ENCODE measurements at places on chromosomes 7 and 10.

DNA sequence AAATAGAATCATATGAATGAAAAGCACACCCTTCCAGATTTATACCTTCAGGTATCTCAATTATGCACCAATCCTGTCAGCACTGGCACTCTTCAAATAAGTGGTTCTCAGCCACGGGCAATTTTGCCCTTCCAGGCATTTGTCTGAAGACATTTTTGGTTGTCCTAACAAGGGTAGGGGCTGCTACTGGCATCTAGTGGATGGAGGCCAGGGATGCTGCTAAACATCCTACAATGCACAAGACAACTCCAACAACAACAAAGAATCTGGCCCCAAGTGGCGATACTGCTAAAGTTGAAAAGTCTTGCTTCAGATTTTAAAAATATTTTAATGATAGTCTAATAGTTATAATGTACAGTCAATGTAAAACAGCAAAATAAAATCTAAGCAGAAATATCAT, 16.1 kb downstream of the CCDC186 start:
- no peak for DNase-seq

- no peak for DNase-seq
These were observed 6.6 kb downstream of the ADRA2A start for GRCh38 chr10:111083222-111084095.

DNA sequence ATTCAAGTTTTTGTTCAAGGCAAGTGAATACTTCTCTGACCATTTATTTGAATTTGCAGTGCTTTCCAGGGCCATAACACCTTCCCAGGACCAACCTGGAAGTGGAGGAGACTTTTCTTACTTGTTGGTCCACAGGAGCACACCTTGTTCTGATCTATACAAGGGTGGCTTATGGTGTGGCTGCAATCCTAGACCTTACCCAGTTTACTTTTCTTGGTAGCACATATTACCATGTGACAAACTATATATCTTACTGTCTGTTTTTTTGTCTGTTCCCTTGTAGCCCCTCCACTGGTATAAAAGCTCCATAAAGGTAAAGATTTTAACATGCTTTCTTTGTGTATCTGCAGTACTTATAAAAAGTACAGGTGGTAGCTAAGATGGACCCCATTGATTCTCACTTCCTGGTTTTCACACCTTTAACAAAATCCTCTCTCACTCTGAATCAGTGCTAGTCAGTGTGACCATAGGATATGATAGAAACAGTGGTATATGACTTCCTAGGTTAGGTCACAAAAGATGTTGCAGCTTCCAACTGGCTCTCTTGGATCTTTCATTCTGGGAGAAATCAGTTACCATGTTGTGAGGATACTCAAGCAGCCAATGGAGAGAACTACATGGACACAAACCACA, 5.6 kb upstream of the ASB4 start:
- no peak for DNase-seq

- no peak for DNase-seq
These were observed 57.6 kb downstream of the LRGUK start for GRCh38 chr7:134184767-134185166.

DNA sequence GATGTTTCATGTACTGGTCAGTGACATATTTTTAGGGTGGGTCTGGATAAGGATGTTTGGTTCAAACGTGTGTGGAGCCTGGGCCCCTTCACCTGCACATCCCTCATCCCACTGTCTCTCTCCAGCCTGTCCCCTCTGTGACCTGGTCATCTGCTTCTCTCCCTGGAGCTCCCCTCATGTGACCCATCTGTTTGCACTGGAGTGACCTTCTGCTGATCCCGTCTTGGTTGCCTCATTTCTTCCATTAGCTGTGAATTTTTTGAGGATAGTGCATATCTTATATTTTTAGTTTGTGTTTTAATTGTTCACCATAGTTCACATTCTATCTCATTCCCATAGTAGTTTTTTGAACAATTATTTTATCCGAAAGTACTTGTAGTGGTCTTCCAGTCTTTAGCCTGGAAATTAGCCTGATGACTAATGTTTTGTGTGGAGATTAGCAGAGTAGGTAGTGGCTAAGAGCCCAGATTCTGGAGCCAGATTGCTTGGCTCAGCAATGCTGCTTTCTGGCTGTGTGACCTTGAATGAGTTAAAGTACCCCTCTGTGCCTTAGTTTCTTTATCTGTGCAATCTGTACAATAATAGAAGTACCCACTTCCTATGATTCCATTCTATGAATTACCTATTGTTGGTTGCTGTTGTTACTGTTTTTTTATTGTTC, 224.5 kb downstream of the LRMDA start:
- DNase-seq, result no peak

GRCh38 chr7:40733578-40733977, 598.8 kb downstream of the SUGCT start:
- DNase-seq, result no peak

DNA sequence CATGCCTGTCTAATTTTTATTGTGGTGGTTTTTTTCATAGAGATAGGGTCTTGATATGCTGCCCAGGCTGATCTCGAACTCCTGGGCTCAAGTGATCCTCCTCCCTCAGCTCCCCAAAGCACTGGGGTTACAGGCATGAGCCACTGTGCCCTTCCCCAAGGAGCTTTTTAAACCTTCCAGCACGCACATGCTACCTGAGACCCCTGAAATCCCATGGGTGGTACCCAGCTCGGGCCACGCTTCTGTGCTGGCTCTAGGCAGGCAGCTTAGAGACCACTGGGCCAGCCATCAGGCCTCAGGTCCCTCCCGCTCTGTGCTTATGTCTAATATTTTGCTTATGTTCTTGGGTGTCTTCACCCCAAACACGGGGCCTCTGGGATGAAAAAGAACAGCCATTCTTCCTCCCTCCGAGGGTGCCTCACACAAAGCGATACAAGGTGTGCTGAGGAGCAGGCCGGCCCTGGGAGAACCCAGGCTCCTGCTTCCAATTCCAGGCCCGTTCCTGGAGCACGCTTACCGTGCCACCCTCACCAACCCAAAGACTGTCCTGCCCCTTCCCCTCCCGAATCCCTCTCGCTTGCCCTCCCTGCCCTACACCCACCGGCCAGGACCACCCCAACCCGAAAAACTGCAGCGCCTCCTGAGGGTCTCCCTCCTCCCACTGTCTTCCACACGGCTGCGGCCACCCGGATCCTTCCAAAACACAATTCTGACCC, 10.9 kb downstream of the SPOCK2 start:
- no peak for DNase-seq

All from NCI-H1930 (cell line).